ENCODE measurements at places on chromosomes 1 and 21.

- no peak for DNase-seq
Observed at GRCh38 chr1:36472656-36473055, 8.5 kb upstream of the MRPS15 start.

DNA sequence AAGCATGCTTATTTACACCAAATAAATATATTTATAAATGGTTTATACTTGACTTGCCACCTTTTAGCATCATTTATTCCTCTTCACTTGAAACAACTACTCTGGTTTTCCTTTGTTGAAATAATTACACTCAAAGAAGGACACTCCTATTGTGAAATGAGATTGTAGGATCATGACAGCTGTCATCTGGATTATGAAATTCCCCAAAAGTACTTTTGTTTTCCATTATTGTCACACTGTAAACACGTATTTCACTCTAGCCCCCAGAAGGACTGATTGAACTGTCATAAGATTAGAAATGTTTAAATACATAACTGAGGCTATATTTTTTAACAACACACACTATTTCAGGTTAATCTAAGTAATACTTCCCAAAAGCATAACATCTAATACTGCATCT is 593.8 kb downstream of the LRRIQ3 start:
- DNase-seq = no peak

GRCh38 chr1:178944729-178945128 is 73.9 kb upstream of the ANGPTL1 start:
- no peak for DNase-seq

DNA sequence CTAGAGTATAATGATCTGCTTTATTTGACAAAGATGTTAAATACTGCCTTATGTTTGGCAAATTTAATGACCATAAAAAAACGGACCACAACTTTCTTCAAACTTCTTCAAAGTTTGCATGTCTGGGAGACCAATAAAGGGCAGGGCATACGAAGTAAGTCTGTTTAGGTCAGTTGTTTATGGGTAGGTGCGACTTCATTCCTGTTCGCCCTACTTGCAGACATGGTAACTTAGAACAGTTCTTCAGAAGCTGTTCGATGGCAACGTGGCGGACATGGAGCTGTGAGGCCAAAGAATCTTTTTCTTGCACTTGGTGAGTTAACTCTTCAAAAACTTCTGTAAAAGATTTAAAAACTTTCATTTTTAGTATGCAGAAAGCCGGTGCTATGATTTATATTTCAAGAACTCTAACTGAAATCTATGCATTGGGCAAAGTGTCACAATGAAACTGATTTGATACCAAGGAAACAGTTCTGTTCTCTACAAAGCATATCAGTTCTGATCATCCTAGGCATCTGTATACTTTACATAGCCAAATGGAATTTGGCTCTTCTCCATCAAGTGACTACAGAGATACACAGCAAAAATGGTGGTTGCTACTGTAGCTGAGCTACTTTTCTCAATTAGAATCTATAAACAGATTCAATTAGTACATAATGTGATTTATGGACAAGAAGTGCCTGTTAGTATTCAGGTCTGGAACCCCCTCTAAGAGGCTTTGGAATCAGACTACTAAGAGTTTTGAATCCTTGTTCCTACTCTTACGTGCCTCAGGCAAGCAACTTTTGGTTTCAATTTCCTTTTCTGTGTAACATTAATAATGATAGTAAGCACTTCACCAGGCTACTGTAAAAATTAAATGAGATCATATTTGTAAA is 25.7 kb downstream of the C21orf91 start:
- no peak for DNase-seq

- no peak for DNase-seq
Observed at GRCh38 chr1:234686035-234686434, 76.1 kb upstream of the IRF2BP2 start.

- no peak for DNase-seq
Observed at GRCh38 chr1:231554969-231555368, 26.5 kb downstream of the TSNAX start.

- DNase-seq = no peak
Observed at GRCh38 chr1:59285691-59286090, 11.2 kb upstream of the FGGY start.

GRCh38 chr1:233138788-233139585 is 156.5 kb downstream of the PCNX2 start:
- no peak for DNase-seq

GRCh38 chr1:65881067-65881594 is 88.4 kb downstream of the PDE4B start:
- no peak for DNase-seq

DNA sequence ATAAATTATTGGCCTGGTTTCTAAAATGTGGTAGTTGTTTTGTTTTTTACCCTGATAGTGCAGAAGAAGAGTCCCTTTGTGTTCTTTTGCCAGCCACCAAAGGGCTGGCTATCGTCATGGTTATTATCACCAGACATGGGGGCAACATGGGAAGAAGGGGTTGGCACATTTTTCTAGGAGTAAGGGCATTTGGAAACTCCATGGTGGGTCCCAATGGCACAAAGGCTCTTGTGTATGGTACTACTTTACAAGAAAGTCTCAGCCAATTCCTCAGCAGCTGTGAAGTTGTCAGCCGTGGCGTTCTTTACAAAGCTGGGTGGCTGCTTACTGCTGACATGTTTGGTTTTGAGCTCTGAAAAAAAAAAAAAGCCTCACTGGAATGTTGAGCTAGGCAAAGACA is 330.4 kb upstream of the ESRRG start:
- no peak for DNase-seq

GRCh38 chr21:40668555-40669275 is 178.2 kb downstream of the DSCAM start:
- DNase-seq = no peak

DNA sequence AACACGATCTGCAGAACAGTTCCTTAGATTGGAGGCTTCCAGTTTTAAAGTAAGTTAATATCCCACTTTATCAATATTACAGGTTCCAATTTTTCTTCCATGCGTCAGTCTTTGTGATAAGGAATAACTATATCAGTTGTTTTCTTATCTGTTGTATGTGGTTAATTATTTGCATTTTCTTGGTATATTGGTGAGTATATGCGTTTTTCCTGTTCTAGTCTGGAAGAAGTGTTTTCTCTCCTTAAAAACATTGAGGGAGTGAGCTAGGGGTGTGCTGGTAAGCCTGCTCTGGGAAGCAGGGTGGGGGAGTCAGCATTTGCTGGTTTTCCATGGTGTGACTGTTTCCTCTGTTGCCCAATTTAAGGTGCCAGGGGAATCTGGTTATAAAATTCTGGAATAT is 50.2 kb upstream of the KIF1B start:
- DNase-seq = no peak

DNA sequence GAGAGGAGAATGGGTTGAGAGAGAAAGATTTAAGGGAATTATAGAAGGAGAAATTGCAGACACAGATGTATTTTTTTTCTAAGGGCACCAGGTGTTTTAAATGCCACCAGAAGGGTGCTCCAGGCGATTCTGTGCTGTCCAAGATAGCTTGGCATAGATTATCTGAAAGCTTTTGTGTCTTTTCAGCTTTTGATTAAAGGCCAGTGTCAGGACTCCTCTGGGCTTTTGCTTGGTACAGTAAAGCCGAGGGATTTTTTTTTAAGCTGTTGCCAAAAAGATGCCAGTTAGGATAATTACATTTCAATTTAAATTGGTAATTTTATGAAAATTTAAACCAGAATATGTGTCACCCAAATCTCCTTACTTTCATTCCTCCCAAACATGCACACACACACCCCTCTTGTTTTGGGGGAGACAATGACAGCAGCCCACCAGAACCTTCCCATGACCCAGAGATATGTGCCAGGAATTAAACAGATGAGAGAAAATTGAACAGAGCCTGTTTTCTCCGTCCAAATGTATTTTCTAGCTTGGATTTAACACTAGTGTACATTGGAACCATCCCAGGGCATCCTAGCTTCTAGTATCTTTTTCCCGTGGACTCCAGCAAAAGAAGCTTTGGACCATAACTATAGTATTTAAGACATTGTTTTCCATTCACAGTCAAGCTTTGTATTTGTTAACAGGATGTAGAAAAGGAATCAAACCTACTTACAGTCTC is 670.7 kb upstream of the CXADR start:
- DNase-seq = no peak

DNA sequence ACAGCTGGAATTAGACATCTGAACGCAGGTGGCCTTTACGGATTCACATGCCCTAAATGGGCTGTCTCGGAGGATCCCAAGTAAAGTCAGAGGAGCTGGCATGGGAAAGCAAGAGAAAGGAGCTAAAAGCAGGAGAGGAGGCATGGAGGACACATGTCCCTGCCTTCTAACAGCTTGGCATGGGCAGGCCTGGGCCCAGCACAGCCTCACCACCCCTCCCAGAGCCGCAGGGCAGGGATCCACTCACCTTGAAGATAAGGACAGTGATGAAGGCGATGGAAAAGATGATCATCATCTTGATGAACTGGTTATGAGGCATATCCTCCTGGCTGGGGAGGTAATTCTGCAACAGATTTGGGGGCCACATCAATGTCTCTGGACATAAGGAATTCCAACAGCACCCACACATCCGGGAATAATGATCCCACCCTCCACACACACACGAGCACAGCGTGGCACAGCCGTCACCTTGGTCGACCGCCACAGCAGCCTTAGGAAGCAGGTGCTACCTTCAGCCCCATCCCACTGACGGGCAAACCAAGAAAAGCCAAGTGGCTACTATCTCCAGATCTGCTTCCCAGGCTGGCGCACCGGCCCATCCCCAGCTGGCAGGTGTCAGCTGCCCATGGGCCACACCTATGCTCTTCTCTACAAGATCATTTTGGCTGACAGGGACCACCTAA is 14.1 kb upstream of the MATN1 start:
- DNase-seq = no peak

DNA sequence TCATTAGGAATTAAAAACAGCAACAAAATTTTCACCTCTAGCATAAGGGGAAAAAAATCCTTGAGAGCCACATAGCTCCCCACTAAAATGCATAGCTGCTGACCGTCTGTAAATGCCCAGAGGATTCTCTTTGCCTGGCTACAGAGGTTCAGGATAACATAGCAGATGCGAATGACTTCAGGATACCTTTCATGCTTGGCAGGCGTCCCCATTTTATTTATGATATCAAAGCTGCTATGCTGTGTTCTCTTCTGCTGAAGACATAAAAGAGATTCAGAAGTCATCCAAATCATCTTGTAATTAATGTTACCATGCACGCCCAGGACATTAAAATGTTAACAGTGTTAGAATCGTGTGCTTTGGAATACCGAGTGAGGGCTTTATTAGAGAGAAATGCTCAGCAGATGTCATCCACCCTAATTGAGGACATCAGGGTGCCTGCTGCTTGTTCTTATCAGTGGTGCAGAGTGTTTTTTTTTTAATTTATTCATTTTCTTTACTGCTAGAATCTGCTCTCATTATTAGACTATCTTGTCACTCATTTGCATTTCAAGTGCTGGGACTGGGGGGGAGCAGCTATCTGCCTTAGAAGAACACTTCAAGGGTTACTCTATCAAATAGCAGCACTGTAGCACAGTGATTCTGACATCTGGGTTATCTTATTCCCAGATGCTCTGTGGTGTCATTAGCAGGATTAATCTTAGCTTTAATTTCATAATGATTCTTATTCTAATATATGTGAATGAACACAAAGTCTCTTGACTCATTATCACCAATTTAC is 139.5 kb downstream of the ZNF326 start:
- no peak for DNase-seq

DNA sequence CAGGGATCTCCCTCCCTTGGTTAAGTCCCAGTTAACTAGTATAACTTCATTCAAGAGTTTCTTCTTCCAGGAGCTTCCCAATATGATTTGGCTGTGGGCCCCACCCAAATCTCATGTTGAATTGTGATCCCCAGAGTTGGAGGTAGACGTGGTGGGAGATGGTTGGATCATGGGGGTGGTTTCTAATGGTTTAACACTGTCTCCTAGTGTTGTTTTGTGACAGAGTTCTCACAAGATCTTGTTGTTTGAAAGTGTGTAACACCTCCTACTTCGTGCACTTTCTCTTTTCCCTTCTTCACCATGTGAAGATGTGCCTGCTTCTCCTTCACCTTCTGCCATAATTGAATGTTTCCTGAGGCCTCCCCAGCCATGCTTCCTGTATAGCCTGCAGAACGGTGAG is 251.8 kb upstream of the FGGY start:
- no peak for DNase-seq

- DNase-seq = peak; percentile 63
Observed at GRCh38 chr1:226001963-226002666, 3.0 kb upstream of the SDE2 start.

- DNase-seq = no peak
Observed at GRCh38 chr21:30839304-30839703, 9.7 kb upstream of the KRTAP7-1 start.

DNA sequence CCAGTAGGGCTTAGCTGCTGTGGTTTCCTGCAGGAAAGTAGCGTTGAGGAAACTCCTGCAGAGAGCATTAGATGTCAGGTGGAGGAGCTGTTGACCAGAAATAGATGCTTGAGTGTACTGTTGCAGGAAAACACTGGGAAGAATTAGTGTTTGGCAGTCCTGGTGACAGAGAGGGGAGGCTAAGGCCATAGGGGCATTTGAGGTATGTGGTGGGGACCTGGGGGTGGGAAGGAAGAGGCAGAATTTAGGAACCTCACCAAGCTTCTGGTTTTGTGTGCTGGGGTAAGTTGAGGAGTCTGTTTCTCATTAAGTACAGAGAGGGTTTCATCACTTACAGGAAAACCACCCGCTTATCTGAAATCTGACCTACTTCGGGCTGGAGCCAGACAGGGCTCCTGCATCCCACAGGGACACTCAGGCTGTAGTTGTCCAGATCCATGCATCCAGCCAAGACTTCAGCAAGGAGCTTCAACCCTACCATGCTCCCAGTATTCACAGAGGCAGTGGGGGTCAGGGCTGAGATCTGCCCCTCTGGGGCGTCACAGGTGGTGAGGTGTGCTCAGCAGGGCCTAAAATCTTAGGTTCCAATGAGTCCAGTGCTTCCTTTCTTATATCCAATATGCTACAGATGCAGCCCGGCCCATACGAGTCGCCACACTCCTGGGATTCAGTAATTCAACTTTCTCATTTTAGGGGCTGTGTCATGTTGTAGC is 15.1 kb downstream of the SH2D2A start:
- no peak for DNase-seq

DNA sequence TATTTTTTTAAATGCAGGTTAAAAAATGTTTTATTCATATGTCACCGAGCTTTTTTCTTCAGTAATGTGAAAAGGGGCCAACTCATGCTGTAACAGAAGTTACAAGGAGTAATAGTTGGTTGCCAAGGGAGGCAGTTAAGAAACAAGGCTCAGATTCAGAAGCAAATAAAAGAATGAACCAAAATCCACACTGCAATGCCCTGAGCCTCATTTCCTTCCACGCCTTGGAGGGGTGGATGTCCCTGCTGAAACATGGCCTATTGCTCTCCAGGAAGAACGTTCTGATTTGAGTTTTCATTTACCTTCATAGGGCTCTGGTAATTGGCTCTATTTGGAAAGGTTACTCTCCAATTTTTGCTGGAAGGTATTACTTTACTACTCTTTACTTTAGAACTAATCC is 24.4 kb downstream of the ALG14 start:
- DNase-seq = no peak

DNA sequence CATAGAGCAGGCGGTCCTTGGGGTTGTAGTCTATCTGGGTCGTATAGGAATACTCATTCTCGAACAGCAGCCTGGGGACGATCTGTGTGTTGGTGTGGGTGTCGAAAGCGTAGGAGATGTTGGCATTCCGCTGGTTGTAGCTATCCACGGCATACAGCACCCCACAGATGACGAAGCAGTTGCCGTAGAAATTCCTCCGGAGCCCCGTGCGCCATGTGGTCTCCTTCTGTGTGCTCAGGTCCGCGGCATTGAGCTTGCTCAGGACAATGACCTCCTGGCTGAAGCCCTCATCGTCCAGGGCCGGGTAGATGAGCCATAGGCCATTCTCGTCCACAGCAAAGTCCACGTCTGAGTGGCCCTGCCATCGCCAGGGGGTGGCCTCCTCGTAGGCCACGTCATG is 39.9 kb downstream of the OLFML2B start:
- no peak for DNase-seq

GRCh38 chr21:31221043-31221442 is 123.0 kb downstream of the TIAM1 start:
- DNase-seq = no peak
